Stimulated activated CD4-positive, alpha-beta T cell treated with anti-CD3 and anti-CD28 coated beads, Interleukin-2, amount 100 ng/mL, for 24 hours (primary cell): ENCODE measurements at places on chromosomes 3 and 15.

- DNase-seq, result no peak
Measured at GRCh38 chr15:35603301-35603700, 57.3 kb upstream of the DPH6 start.

DNA sequence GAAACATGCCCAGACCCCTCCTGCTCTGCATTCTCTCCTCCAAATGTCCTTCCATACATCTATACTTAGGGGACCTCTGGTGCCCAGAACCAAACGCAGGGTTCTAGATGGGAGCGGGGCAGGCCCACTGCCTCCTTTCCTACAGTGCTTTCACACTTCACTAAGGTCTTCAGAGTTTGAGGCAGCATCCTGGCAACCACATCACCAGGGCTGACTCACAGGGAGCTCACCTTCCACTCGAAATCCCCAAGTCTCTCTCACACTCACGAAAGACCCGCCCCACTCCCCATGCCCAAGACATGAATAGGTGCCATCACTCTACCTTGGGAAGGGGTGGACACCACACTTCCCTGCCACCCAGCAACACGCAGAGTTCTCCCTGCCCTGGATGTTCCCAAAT lies 18.9 kb downstream of the HOMER2 start:
- DNase-seq, result no peak

DNA sequence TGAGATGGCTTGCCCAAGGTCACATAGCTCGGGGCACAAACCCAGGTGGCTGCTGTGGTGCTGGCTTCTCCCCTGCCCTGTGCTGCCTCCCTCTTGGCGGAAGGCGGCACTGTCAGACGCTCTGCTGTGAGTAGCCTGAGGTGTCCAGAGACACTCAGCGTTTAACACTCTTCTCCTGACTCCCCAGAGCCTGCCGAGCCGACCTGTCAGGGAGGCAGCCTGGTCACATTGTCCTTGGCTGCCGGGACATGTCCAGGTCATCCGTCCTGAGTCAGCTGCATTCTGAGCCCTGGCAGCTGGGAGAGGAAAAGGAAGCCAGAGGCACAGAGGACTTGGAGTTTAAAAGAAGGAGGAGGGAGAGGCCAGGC lies 4.7 kb downstream of the LMAN1L start:
- DNase-seq, result no peak

DNA sequence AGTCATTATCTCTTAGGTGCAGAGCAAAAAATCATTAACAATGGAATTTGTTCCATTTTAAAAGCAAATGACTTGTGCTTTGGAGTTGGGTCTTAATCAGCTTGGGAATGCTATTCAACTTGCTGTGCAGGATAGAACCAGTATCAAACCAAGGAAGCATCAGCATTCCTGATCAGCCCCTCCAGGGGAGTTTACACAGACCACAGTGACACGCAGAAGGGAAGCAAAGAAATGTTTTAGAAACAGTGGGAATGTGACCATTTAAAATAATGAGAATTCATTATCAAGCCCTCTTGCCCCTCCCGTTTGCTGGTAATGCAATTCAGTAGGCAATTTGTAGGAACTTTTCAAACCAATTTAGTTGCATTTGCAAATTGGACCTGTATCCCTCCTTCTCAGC lies 155.1 kb downstream of the LRTM1 start:
- no peak for DNase-seq

- DNase-seq, result peak; percentile 24
Measured at GRCh38 chr3:56987238-56987895, 73.1 kb upstream of the SPATA12 start.

DNA sequence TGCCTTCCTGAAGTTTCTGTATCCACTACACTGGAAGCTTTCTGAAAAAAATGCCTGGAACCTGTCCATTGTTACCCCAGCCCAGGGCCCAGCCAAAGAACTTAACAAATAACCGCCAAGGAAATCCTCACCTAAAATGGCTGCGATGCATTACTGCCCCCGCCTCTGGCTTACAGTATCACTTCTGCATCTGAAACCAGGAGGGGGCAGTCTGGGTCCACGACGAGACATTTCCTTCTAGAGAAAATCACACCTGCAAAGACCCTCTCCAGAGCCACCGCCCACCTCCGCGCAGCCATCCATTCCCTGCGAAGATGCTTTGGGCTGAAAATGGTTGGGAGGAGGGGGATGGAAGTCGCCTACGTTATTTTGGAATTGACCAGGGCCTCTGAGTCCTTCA lies 22.4 kb upstream of the CELF6 start:
- peak; percentile 27 for DNase-seq

DNA sequence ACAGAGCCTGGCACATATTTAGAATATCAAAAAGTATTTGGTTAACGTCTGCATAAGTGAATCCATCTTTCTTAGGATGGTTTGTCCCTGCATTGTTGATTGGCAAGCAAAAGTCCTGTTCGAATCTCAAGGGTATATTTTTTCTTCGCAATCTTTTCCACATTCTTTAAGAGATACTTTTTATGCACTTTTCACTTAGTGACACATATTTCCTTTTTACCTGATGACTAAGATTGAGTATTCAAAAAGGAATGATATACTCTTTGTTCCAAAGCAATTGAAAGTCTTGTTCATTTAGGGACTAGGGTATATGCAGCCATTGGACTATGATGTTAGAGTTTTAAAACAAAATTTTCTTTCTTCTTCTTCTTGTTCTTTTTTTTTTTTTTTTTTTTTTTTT lies 349.9 kb downstream of the NLGN1 start:
- no peak for DNase-seq

DNA sequence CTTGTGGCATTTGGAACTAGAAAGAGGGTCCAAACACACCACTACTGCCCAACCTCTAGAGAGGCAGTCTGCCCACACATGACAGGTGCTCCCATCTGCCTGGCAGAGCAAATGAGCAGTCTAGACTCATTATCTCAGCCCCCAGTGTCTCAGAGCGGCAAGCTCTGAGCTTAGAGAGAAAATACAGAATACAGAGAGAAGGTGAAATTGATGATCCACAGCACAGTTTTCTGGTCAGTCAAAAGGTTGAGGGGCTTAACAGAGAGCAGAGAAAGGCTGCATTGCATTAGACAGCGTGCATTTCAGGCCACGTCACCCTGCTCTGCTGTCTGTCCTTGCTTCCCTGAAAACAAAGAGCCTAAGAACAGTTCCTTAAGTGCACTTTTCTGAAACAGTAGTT lies 135.1 kb downstream of the KCNMB2 start:
- no peak for DNase-seq

GRCh38 chr3:27614592-27614991 lies 107.5 kb downstream of the EOMES start:
- no peak for DNase-seq

DNA sequence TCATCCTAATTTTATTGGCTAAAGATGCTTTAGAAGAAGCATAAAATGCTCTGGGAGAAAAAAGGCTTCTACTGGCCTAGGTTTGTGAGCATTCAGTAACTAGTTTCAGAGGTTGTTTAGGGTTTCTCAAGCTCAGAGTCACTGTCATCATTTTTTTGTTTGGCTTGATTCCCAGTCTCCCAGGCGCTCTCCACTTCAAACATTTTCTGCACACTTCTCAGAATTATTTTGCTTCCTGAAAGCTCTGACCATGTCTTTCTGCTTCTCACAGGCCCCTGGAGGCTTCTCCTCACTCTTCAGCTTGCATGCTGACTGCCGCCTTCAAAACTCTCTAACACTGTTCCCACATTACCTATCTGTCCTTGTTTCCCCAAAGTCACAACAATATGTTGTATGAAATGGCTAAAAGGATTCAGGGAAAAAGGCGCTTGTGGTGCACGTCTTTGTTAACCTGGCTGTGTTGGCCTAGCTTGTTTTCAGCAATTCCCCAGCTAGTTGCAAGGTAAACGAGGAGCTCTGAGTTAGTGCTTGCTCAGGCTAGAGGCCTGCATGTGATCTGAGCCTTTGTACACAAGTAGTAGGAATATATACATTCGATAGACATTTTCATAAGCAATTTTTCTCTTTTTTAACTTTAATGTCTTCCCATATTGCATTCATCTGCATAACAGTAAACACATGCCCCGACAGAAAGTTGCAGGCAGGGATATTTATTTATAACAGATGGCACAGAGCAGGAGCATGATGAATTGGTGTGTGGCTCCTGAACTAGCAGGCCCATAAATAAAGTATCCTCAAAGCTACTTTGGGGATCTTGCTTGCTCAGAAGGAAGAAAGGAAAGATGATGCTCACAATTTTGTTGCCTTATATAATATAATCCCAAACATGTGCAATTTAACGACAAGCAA lies 129.2 kb upstream of the DPH6 start:
- no peak for DNase-seq

DNA sequence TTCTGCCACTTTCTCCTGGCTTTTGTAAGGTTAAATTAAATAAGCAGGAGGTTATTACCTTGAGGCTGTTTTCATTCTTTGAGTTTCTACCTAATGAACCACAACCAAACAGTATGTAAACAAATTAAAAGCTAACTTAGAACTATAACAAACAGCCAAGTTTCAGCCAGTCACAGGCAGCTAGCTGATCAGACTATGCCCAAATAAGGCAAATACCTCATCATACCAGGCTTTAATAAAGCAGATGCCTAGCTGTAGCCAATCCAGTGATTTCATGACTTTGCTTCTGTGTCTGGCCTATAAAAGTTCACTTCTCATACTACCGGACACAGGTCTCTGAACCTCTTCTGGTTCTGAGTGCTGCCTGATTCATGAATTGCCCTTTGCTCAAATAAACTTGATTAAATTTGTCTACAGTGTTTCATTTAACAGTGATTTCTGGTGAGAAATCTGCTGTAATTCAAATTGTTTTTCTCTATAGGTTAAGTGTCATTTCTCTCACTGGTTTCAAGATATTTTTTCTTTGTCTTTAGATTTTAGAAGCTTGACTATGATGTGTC lies 24.2 kb downstream of the SH3GL3 start:
- DNase-seq, result no peak
